GM23338 (cell line): ENCODE measurements at places on chromosomes 5 and 9.

DNA sequence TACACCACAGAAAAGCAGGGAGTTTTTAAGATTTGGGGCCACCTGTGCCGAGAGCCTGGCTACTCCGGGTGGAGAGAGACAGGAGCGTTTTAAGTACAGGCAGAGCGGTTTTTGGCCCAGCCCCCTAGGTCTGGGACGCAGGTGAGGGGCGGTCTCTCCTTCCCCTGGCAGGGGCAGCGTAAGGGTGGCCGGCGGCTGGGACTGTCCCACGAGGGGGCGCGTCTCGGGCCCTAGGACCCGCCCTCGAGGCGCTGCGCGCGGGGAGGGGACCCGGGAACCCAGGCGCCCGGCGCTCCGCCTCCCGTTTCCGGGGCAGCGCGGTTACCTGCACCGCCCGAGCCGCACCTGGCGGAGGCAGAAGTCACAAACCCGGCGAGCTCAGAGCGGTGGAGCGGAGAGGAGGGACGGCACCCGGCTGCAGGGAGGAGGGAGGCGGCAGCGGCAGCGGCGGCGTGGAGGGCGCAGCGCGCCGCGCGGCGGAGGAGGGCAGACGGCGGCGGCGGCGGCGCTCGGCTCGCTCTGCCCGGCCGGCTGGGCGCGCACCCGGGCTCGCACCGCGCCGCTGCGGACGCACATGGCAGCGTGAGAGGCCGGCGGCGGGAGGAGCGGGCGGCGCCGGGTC is at the start of gene WWC1:
TSS of gene WWC1 (plus strand) at position 304 of the 622 bp plus-strand sequence. CDS start 508 bp downstream, outside the sequence.
- DNase-seq, result peak; percentile 89

DNA sequence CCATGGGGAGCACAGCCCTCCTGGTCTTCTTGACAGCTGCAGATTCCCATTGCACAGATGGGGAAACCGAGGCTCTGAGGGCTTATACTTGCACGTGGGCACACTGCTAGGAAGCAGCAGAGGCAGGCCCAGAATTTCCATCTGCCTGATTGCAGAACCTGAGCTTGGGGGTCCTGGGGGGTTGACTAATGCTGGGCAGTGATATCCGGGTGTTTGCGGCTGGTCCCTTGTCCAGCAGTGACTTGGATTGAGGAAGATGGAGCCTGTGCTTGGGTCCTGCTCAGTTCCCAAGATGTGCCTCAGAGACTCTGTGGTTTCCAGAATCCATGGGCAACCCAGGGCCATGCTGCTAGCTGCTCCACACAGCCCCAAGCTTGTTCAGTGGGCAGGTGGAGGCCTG is 91.2 kb downstream of the PHF2 start:
- no peak for DNase-seq

DNA sequence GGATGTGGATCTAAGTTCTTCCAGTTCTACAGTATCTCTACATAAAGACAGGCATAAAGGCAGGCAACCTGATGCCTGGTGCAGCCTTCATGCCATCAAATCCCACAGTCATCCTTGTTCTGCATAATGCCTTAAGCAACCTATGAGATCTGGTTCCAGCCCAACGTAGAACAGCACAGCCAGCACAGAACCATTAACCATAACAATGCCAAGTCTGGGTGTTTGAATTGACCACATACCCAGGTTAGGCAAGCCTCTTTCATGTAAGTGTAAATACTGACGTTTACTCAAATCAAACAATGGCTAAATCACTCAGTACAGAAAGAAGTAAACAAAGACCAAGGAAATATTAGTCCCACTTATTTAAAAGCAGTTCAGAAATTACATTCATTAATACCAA is 195.0 kb downstream of the ADAMTSL1 start:
- peak; percentile 49 for DNase-seq

- DNase-seq, result no peak
Measured at GRCh38 chr5:95686651-95687050, 3.9 kb upstream of the SPATA9 start.

- no peak for DNase-seq
Measured at GRCh38 chr5:147643142-147643541, 133.3 kb upstream of the DPYSL3 start.

- no peak for DNase-seq
Measured at GRCh38 chr5:137393196-137393993, 105.7 kb downstream of the SPOCK1 start.
